ENCODE measurements at places on chromosomes 5 and 9. TPM values are rescaled to one million over a fixed set of nuclear protein-coding genes. Genes with fewer than 3 reads are reported as not detected.

The CDC20B gene
- total RNA-seq, result not detected

The DMGDH gene
- total RNA-seq, result 0.37 TPM

The ISL1 gene
- total RNA-seq, result 4.6 TPM

The CCDC69 gene
- total RNA-seq, result 7.2 TPM

DNA sequence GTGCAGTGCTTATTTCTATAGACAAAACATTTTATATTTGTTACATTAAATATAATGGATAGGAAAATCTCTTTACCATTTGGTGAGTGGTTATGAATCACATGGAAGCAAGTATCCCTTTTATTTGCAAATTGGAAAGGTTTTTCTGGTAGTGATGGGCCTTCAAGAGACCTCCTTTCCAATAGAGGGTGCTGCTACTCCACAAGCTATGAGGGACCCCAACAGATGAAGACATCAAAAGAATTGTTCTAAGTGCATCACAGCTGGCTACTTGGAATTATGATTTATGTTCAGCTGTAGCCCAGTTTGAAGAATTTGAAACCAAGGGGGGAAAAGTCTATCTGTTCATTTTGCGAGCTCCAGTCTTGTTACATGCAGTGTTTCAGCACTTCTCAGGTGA lies 493.7 kb upstream of the SGCD start:
- DNase-seq, result no peak

DNA sequence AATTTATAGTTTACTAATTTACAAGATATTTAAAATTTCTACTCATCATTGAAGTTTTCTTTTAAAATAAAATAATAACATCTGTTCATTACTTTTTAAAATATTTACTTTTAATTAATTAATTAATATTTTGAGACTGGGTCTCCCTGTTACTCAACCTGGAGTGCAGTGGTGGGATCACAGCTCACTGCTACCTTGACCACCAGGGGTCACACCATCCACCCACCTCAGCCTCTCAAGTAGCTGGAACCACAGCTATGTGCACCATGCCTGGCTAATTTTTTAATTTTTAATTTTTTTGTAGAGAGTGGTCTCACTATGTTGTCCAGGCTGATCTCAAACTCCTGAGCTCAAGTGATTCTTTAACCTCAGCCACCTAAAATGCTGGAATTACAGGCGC lies 1013.6 kb downstream of the CDH9 start:
- no peak for DNase-seq

- no peak for DNase-seq
Measured at GRCh38 chr9:98484162-98484561, 224.6 kb downstream of the GABBR2 start.

Data from H4 (cell line).